ENCODE measurements at places on chromosomes 13 and 19.
A peak's percentile ranks its signal among the peaks of the same experiment; 100 is the strongest.

DNA sequence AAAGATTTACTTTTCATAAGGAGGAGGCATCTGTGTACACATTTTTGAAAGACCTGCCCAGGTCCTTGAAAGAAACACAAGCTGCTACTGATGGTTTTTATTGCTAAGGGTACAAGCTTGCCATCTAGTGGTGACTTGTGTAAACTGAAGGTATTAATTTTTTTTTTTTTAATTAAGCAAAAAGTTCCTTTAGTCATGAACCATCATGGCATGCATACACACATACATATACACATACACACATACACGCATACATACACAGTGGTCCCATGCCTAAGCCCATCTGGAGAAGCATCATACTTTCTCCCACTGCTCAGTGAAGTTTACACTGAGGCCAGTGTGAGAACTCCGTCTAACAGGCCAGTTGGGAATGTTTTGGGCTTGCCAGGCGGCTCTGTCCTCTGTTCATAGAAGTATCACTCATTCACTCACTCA is 312.5 kb downstream of the DCLK1 start:
- DNase-seq, result peak; percentile 25

- DNase-seq, result no peak
Observed at GRCh38 chr13:50707628-50708027, 135.9 kb downstream of the DLEU7 start.

DNA sequence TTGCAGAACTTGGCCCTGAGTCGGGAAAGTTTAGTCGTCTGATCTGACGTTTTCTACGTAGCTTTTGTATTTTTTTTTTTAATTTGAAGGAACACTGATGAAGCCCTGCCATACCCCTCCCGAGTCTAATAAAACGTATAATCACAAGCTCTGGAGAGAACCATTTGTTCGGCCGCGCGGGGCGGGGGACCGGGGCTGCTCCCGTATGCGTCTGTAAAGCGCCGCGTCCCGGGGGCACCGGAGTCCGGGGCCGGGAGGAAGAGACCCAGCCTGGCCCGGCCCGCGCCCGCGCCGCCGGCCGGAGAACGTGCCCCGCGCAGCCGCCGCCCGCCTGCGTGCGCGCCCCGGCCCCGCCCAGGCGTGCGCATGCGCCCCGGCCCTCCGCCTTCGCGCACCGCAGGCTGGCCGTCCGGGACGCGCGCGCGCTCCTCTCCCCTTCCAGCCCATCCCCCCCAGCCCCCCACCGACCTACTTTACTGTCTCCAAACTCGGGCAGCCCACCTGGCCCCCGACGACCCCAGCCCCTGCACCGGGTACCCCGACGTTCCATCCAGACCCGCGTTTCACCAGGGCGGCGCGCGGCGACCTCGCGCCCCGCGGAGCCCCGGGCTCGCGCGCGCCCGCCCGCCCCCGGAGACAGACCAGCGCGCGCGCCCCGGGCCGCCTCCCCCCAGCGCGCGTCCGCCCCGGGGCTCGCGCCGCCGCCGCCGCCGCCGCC is 785 bp upstream of the USF2 start:
- DNase-seq, result peak; percentile 42

GRCh38 chr19:54463531-54464043 is at the start of gene LENG9:
Gene LENG9 (minus strand): TSS chr19:54463778. CDS start chr19:54463526, 252 bp downstream.
- peak; percentile 74 for DNase-seq

GRCh38 chr19:51354742-51355148 is 11.4 kb downstream of the ETFB start:
- no peak for DNase-seq

Data from NCI-H187 (cell line).